Urothelium cell line (cell line): ENCODE measurements at places on chromosomes 3 and 15.
A peak's percentile ranks its signal among the peaks of the same experiment; 100 is the strongest.

GRCh38 chr3:133578548-133579191, 5.2 kb downstream of the CDV3 start:
- DNase-seq = peak; percentile 48

- no peak for DNase-seq
These were observed 5.3 kb downstream of the MYO5C start for GRCh38 chr15:52290329-52290728.

DNA sequence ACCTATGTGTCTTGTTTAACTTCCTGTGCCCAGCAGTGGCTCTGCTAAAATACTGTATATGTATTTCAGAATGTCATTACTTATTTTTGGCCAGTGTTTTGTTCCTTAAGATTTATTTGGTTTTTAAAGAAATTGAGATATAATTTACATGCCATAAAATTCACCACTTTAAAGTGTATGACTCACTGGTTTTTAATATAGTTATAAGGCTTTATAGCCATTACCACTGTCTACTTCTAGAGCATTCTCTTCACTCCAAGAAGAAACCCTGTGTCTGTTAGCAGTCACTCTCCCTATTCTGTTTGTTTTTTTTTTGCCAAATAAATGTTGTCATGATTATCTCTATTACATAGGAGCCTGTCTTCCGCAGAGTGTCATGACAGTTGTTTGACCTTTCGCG, 25.8 kb downstream of the PPM1L start:
- DNase-seq = no peak

DNA sequence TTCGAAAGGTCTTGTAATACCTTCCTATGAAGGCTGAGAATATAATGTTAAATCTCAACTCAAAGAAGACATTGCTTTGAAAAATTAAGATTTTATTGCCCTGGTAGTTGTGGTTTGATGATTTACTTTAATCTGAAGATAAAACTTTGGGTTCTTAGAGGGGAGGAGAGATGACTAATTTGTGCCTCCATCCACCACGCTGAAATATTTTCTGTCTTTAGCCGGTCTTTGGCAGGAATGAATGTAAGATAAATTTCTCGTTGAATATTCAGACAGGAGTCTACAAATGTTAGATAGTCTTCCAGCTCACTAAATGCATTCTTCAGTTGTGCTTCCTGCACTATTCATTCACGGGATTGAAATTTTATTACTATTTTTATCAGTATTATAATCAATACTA, 844.3 kb upstream of the NR2F2 start:
- no peak for DNase-seq

GRCh38 chr3:114879059-114880031, 267.7 kb downstream of the ZBTB20 start:
- no peak for DNase-seq
